ENCODE measurements at places on chromosomes 1 and 21.
A peak's percentile ranks its signal among the peaks of the same experiment; 100 is the strongest.

GRCh38 chr1:183719289-183719688 lies 66.2 kb upstream of the APOBEC4 start:
- no peak for DNase-seq

GRCh38 chr1:47527653-47528272 lies 89.9 kb downstream of the FOXD2 start:
- DNase-seq = no peak

- no peak for DNase-seq
Observed at GRCh38 chr1:31418626-31419323, 5.8 kb downstream of the SERINC2 start.

GRCh38 chr1:206066479-206067171 lies 13.7 kb downstream of the RHEX start:
- peak; percentile 35 for DNase-seq

DNA sequence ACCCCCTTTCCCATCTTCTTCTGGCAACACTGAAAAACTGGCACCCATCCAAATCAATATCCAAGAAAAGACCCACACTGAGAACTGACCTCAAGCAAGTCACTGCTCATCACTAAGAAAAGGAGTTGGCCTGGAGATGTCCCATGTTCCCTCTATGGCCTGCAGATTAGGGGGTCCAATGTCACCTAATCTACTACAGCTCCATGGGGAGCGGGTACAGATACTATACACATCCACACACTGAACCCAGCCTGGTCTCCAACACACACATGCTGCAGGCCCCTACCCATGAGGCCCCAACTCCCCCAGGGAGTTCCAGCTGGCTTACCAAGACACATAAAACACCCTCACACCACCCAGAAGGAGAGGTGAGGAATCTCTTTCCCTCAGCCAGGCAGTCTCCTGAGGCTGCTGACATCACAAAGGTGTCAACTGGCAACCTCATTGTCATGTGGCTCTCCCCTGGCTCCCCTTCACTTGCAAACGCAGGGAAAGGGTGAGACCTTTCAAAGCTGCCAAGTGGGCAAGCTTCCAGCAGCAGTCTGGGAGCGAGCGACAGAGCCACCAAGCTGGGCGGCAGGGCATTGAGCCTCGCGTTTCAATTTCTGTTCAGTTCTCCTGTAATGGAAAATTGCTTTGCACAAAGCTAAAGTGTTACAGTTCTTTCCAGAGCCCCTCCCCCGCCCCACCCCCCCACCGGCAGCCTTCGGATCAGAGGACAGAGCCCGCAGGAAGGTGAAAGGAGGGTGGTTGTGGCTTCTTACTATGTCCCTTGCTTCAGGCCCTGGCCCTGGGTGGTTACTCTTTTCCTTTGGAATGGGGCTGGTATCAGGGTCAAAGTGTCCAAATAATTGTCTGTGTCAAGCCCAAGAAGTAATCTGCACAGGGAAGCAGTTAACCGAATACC lies at the start of gene LRRC52:
Gene LRRC52, plus strand, starts transcription at position 469 of the 907 bp plus-strand sequence. Its CDS starts 297 bp downstream, at position 766.
- no peak for DNase-seq

- no peak for DNase-seq
Observed at GRCh38 chr1:19448491-19449439, 36.6 kb downstream of the CAPZB start.

GRCh38 chr1:39230261-39231190 lies 26.0 kb downstream of the MACF1 start:
- peak; percentile 52 for DNase-seq

Measured in GM10248 (cell line).